Germinal center (tissue), 1 donor: ENCODE measurements at places on chromosomes 11 and 22.

- no peak for DNase-seq
These were observed 272.3 kb downstream of the GUCY1A2 start for GRCh38 chr11:106745941-106746340.

- no peak for DNase-seq
These were observed 40.4 kb upstream of the ADORA2A start for GRCh38 chr22:24386937-24387471.

- DNase-seq = no peak
These were observed 41.1 kb downstream of the BMAL1 start for GRCh38 chr11:13318498-13319295.

DNA sequence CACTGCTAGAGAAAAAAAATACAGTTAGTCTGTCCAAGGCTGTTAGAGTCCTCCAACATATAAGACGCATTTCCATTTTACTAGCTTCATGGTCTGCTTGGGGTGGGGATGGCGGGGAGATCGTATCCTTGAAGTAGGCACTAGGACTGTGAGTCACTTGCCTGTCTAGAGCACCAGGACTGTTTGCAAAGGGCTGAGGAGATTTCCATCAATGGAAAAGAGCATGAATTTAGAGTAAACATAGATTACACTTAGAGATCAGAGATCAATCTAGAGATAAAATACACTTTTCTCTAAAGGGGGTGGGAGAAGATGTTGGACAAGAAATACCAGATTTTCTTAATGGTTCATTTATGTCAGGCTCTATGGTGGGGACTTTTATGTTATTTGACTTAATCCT lies 1.7 kb upstream of the MS4A7 start:
- DNase-seq = no peak

DNA sequence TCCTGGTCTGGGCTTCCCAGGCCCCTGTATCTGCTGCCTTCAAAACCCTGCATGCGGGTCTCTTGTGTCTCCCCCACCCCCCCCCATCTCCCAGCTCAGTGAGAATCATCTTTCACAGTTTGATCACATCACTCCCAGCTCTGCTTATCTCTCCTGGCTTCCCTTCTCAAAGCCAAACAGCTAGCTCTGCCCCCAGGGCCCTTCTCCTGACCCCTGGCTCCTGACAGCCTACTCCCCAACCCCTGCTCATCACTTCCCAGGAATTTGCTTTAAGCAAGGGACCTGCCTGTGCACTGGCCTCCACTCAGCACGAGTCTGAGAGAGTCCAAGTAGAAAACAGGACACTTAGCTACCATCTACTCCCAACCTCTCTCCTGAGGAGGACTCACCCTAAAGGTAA lies 342.7 kb downstream of the TENM4 start:
- DNase-seq = no peak

DNA sequence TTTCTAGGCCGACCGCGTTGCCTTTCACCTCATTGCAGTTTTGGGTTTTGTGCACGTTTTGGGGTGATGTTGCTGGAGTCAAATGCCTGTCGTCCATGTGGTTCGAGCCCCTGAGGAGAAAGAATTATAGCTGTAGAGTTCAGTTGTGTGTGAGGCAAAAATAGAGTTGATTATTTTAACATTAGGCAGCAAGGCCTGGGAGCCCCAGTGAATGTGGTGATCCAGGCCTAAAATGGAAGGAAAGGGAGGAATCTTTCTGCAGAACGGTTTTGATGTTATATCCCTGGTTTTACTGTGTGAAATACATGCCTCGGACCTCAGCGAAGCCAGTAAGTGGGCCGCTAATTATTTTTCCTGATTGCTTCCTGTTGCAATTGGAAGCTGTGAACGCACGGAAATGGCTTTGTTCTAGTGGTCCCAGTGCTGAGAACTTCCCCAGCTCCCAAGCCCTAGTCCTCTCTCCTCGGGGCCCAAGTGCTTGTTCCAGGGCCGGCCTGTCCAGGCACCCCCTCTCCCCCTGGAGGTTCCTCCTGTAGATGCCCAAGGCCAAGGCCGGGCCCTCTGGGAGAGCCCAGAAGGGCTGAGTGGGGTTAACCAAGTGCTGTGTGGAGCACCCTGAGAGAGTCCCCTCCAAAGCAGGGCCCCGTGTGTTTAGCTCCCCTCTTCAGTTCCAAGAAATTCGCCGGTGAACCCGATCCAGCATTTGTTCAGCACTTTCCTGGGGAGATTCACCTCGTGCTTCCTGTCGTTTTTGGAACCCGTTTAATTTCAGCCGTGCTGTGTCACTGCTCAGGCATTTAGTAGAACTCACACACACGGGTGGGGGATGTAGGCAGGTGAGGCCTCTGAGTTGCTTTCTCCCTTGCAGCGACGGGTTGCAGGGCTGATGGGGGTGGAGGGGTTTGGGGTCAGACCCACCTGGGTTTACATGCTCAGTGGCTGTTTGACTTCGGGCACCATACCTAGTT lies 2.1 kb downstream of the LRP5 start:
- no peak for DNase-seq

DNA sequence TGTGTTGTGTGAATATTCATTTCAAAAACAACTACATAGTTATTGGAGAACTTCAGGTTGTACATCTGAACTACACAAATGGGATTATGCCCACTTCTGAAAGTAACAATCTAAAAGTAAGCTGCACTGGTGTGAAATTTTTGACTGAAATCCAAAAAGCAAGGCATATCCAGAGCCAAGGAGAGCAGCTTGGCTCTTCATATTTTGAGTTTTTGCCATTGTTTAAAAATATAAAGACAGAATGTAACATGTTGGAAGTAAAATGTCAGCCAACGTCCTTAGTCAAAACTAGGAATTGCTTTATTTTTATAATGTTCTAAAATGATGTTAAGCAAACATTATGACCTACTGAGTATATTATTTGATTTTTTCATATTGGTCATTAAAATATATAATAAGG lies 45.8 kb upstream of the NOX4 start:
- DNase-seq = no peak

DNA sequence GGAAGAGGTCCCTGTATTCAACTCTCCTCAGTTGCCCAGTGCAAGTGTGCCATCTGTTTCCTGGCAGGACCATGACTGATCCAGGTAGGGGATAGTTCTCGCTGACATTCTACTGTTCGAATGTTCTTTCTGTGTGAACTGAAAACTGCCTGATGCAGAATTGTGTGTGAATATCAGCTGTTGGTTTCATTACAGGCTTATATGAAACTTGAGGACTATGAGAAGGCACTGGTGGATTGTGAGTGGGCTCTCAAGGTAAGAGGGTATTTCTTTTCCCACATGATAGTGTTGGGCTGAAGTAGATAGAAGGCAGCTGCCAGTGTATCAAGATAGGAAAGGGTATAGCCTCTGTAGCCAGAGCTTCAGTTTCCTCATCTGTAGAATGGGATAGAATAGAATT lies 15.3 kb downstream of the TTC12 start:
- DNase-seq = no peak
